ENCODE measurements at places on chromosomes 13 and 19.

DNA sequence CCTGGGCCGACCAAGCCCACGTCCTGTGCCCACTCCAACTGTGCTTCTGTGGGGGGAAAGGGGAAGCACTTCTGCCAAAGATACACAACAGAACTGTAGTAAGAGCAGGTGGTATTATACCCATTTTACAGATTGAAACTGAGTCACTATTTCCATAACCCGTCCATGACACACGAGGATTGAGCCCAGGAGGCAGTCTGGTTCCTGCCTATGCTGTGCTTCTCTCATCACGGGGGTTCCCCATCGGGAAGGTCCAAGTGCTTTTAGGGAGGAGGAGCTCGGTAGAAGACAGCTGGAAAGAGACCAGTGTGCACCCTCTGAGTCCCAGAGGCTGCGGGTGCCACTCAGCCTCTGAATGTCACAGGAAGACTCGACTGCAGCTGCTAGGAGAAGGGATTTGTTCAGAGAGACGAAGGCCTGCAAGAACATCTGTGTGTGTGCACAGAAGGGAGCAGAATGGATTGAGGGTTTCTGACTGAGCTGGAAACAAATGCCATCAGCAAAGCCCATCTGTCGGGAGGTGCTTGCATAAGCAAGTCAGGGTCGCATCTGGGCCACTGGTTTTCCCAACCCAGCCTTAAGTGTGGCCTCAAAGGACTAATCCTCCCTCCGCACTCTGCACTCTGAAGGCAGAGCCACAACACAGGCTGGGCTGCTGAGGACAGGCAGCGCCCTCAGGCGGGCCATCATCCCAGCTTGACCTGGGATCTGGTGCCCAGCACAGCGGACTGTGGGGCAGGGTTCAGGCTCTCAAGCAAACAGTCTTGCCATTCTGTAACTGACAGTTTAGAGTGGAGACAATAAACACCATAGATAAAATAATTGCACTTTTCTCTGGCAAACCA lies 150.0 kb downstream of the DPF1 start:
- DNase-seq, result no peak

- no peak for DNase-seq
Observed at GRCh38 chr13:93740334-93740733, 513.7 kb downstream of the GPC6 start.

- DNase-seq, result no peak
Observed at GRCh38 chr13:29737061-29737460, 113.4 kb downstream of the UBL3 start.

DNA sequence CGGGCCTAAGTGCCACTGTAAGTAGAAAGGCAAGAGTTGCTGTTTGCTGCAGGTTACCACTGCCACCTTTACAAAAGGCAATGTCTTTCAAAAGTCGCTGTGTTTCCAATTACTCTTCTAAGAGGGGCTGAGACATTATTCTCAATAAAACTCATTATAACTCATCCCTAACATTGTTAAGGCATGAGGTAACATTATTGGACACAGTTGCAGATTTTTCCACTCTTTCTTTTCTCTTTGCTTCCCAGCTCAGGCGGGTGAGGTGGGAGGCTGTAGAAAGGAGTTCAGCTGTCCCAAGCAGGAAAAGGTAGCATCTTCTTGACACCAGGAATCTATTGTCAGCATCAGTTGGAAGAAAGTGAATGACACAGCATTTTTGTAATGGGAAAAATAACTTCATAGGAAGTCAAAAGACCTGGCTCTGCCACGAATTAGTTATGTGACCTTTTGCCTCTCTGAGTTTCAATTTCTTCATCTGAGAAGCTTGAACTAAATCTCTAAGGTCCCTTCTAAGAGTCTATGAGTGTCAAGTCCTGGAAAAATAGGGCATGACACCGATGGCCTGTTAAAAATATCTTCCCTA lies 2.1 kb upstream of the UBL3 start:
- DNase-seq, result no peak

DNA sequence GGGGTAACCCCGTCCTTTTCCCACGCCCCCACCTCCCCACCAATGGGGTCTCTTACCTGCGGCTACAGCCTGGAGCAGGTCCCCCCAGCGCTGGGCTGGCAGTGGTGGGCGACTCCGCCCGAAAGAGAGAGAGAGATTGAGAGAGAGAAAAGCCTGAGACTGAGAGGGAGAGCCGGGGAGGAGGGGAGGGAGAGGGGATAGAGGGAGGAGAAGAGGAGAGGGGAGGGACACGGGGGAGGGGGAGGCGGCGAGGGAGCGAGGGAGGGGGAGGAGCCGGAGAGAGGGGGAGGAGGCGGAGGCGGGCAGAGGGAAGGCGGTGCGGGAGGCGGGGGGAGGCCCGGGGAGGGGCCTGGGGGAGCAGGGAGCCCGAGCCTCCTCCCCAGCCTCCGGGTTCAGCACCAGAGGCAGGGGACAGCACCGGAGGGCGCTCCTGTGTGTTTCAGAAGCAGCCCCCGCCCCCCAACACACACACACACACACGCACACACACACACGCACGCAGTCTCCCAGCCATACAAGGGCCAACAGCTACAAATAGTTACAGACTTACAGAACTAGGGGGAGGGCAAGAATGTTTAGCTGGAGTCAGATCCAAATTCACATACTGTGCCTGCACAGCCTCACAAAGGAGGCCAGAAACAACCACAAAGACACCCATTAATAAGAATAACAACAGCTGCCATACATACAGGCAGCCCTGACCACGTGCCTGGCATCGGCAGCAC lies at the start of gene SLC8A2:
TSS of gene SLC8A2 (minus strand) at position 161 of the 725 bp plus-strand sequence. CDS start 5,490 bp downstream, outside the sequence.
- peak; percentile 45 for DNase-seq

- DNase-seq, result no peak
Observed at GRCh38 chr19:7959211-7959610, 15.7 kb upstream of the TIMM44 start.

DNA sequence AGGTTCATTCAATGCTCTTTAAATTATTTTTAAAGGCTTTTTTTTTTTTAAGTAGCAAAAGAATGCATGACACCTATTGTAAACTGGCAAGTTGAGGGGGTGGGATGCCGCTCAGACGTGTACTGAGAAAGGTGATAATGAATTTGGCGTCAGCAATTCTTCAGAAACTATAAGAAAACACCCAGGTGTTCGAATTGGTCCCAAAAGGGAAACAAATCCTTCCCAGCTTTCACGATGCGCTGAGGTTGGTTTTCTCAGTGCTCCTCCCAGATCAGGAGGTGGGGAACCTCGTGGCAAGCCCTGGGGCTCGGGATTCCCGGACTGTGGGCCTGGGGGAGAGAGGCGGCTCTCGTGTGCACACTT lies 543 bp upstream of the FAM124A start:
- DNase-seq, result no peak

GRCh38 chr19:33110137-33110910 lies 21.6 kb upstream of the WDR88 start:
- DNase-seq, result no peak

DNA sequence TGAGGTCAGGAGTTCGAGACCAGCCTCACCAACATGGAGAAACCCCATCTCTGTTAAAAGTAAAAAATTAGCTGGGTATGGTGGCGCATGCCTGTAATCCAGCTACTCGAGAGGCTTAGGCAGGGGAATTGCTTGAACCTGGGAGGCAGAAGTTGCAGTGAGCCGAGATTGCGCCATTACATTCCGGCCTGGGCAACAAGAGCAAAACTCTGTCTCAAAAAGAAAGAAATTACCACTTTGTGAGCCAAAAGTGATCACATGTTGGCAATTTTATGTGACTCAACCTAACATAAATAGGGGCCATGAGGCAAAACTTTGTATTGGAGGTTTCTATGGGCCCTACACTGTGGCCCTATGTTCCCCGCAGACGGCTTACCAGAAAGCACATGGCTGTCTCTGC lies 72.2 kb downstream of the MAP4K1 start:
- DNase-seq, result no peak

DNA sequence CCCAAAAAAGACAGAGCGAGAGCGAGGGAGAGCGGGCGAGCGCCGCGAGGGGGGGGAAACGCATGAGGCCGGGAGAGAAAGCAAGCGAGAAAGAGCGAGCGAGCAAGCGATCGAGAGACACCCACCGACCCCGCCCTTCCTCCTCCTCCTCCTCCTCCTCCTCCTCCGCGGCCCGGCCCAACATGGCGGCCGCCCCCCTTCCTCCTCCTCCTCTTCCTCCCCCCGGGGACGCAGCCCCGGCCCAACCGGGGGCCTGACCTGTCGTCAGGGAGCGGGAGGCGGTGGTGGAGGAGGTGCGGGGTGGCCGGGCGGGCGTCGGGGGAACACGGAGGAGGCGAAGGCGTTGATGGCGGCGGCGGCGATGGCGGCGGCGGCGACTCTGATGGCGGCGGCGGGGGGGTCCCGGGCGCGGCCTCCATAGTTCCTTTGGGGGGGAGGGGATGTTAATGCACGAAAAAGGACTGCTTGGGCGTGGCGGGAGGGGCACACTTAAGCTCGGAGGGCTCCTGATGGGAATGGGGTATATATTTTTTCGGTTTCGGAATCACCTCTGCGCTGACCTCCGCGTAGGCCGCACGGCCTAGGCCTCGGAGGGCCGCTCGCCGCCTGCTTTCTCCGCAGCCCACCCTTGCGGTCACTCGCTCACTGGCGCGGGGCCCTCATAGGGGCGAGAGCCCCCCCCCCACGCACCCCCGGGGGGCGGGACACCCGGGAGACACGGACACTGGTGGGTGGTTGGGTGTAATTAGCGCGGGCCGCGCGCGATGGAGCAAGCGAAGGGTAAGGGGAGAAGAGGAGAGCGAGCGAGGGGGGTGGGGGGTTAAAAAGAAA lies 1.2 kb downstream of the ZC3H4 start:
- peak; percentile 85 for DNase-seq

Data from CD8-positive, alpha-beta memory T cell (primary cell).